Stimulated activated naive CD4-positive, alpha-beta T cell (primary cell): ENCODE measurements at places on chromosomes 5 and 9.

GRCh38 chr5:10904862-10905432 lies 143.9 kb upstream of the DAP start:
- DNase-seq = no peak

DNA sequence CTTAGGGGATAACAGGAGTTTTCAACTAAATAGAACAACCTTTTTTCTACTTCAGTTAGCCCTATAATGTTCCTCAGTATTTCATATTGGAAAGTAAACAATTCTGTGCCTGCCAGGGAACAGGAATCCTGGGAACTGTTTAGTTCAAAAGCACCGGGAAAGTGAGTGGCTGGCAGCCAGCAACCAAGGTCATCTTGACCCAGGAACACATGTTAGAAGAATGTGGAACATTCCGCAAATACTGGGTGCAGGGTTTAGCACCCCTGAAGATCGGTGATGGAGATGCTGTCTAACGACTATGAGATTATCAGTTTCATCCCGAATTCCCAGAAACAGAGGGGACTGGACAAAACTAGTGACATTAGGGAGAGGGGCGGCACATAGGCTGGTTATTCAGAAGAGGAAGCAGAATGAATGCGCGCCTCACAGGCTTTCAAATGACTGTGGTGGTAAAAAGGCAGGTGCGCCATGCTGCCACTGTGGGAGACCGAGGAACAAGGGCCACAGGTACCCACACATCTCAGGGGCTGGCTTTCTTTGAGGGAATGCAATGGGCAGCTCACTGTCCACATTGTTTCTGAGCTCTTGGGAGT lies 51.2 kb downstream of the IPPK start:
- no peak for DNase-seq

DNA sequence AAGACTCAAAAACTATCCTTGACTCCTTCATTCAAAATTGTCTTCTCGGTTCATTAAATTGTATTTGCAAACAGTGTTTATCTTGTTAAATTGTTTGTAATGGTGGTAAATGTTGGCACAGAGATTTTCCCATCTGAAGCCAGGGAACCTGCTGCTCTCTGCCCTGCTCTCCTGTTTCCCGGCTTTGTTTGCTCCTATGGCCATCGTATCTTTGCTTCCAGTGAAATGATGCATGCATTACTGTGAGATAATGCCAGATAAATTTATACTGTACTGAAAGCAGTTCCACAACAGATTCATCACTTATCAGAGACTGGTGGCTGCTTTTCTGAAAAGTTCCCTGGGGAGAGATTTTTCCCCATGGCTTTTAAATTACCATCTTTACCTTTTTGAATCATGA lies 81.4 kb downstream of the CD180 start:
- DNase-seq = no peak

- no peak for DNase-seq
Observed at GRCh38 chr9:6692881-6693361, 47.4 kb upstream of the GLDC start.

DNA sequence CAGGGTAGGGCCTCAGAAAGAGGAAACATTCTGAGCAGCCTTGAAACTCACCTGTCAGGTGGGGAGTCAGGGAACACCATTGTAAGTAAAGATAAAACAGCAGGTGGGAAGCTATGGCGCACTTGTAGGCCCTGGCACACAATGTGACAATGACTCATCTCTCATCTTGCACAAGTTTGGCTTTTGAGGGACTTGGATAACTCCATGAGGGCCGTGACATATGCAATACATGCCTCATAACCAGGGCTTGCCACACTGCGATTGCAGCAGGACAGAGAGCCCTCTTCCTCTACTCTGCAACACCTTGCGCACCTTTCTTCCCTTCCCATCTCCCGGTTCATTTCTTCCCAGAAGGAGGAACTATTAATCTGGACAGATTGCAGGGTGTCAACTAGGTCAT lies 144.9 kb downstream of the CEP120 start:
- no peak for DNase-seq

DNA sequence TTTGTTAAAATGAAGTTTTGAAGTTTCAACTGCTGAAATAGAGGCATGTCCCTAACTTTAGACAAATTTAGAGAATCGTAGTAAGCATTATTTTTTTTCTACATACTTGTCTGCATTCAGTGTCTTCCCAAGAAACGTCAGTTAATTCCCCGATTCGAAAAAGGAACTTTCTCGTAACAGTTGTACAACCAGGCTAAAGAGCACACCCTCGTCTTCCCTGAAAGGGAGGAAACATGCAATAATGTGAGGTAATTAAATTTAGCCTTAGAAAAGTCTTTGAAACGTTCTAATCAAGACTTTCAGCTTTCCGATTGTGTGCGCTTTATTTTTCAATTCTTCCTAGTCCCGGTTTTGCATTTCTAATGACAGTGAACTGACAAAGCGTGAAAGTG lies 374 bp upstream of the SLC1A3 start:
- DNase-seq = no peak

GRCh38 chr5:107900721-107901120 lies 230.0 kb upstream of the EFNA5 start:
- DNase-seq = no peak

DNA sequence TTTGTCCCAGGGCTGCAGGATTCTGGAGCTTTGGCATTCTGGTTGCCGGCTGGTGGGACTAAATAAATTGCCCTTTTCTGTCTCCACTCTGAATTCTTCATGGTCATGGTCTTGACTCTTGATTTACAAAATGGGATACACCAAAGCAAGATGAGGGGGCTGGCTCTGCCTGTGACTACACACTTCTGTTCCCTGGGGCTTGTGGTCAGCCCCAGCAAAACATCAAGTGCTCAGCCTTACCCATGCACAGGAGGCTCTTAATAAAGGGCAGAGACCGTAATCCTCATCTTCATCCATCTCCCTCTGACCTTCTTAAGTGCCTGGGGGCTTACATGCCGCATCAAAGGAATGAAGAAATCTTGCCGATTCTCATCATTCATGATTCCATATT lies 198.0 kb downstream of the GNA14 start:
- no peak for DNase-seq

GRCh38 chr9:70405808-70406433 lies 8.5 kb downstream of the KLF9 start:
- no peak for DNase-seq

DNA sequence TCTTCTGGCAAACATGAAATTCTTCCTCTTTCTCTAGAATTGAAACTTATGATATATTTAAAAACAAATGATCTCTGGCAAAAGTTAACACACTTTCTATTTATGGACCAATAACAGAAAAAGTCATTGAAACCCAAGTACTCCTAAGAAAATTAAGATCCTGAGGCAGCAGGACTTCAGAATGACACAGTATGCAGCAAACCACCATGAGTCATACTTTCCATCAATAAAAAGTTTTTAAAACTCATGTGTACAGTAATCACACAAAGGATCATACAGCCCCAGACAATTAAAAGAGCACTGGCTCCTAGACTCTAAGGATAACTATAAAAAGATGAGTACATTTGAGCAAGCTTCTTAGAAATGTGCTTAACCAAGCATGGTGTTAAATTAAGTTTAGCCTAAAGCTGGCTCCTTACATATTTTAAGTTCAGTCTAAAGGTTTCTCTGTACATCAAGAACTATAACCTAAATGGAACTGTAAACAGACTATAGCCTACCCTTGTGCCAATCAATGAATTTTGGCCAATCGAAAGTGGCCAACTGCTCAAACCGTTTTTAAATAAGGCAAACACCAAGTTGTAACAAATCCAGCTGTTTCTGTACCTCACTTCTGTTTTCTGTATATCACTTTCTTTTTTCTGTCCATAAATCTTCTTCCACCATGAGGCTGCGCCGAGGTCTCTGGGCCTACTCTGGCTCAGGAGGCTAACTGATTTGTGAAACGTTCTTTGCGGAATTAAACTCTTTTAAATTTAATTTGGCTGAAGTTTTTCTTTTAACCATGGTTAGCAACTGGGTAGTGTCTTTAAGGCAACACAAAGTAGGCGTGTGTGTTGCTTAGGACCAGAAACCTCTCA lies 232.1 kb upstream of the PIK3R1 start:
- DNase-seq = no peak

- no peak for DNase-seq
Observed at GRCh38 chr9:113682297-113682771, 193.8 kb upstream of the ZNF618 start.

GRCh38 chr9:36438536-36439236 lies 38.6 kb upstream of the RNF38 start:
- no peak for DNase-seq

GRCh38 chr5:58902765-58903164 lies 319.9 kb downstream of the RAB3C start:
- DNase-seq = no peak

DNA sequence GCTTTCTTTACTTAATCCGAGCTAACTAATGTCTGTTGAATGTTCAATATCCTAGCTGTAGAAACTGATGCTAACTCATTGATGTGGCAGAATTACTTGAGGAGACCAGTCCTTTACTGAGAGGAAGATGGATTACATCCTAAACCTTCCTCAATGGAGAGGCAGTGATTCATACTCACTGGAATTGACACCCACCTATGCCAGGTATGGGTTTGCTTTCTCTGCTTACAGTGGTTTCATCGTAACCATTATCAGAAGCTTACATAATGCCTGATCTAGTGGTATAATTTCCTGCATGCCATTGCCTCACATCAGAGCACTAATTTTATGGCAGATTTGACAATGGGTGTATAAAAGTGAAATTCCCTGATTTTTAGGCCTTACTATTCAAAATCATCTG lies 384.7 kb downstream of the ANXA1 start:
- DNase-seq = no peak

DNA sequence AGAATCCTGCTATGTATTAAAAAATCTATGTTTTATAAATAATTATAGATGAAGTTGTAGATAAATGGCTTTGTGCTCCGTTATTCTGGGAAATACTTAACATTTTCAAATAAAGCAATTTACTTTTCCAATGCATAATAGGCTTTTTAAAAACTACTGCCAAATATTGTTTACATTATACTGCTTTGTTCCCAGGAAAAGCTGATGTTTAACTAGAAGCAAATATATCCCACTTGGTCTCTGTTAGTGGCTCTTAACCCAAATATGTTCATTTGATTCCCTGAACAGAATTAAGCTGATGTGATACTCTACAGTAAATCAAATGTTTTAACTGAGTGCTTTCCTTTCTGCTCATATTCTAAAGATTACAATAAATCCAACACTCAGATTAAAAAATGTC lies 326.3 kb downstream of the SLCO4C1 start:
- no peak for DNase-seq

DNA sequence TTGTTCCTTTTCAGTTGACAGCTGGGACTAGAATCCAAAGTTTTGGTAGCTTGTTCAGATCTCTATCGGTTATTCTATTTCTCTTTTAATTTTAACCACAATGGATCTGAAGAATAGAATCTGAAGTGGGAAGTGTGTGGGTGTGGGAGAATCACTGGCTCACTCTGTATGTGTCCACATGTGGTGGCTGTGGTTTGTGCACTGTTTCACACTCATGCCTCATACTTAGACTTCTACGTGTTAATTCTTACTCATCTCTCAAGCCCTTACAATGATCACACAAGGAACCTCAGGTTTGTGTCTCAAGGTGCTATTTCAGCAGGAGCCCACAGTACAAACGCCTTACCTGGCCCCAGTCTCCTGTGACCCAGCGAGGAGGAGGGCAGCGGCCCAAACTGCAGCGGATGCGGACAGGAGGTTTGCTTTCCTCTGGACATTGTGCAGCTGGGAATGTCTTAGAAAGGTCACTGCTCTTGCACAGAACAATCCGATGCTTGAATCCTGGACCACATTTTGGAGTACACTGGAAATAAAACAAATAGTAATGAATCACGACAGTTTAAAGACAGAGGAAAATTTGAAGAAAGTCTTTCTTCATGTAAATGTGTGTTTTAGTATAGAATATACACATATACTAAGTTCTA lies 309.1 kb downstream of the ADAMTS6 start:
- DNase-seq = no peak

DNA sequence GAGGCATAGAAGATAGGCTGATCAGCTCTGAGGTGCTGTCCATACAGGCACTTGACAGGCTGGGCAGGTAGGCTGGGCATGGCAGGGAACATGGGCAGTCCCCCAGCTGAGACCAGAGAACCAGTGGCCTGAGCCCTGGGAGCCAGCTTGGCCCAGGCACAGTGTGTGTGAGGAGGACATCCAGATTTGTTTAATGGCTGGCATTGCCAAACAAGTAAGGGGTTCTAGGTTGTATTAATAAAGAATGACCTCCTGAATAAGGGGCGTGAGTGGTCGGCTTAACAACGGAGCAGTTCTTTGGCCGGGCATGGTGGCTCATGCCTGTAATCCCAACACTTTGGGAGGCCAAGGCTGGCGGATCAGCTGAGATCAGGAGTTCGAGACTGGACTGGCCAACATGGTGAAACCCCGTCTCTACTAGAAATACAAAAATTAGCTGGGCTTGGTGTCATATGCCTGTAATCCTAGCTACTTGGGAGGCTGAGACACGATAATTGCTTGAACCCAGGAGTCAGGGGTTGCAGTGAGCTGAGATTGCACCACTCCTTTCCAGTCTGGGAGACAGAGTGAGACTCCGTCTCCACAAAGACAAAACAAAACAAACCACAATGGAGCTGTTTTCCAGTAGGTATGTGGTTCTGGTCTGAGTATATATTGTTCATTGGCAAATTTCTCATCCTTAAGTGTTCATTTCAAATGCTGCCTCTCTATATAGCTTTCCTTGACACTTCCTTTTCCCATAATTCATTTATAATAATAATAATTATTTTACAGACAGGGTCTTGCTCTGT lies 56.2 kb downstream of the ANGPTL2 start:
- no peak for DNase-seq

GRCh38 chr9:93500571-93501298 lies 47.4 kb upstream of the FAM120AOS start:
- no peak for DNase-seq

DNA sequence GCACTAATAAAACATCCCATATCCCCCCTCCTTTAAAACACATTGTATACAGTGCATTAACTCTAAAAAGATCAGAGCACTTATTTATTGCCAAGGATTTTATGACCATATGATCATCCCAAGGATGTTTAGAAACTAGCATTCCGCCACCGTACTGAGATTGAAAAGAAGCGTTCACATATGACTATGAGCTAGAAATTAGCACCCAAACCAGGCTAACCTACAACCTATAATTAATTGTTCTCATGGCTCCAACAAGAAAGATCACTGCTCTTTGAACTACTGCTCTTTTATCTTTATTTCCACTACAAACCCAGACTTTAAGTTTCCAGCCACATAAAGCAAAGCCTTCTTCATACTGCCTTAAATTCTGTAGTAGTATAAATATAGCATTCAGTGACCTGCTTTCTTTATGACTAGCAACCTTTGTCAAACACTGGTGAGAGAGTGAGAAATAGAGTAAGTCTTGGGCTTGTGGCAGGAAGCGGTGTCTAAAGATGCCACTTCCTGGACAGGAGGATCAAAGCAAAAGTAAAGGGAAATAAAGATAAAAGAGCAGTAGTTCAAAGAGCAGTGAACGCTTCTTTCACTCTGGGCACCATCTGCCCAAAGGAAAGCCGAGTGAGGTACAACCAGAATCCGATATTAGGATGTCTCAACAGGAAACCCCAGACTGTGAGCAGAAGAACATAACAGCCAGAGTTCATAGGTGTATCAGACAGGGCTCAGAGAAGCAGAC lies 151.1 kb upstream of the ERCC6L2 start:
- peak; percentile 95 for DNase-seq

- no peak for DNase-seq
Observed at GRCh38 chr9:85425153-85425611, 316.6 kb downstream of the AGTPBP1 start.

- DNase-seq = no peak
Observed at GRCh38 chr5:122493091-122494021, 181.3 kb downstream of the SNCAIP start.

- no peak for DNase-seq
Observed at GRCh38 chr9:120689860-120690259, 24.4 kb downstream of the MEGF9 start.
